ENCODE measurements at places on chromosomes 3 and 15. TPM values are rescaled to one million over a fixed set of nuclear protein-coding genes. Genes with fewer than 3 reads are reported as not detected.

The SYNPR gene
- total RNA-seq, result 21.0 TPM

The GOLGA8N gene
- 16.3 TPM for total RNA-seq

The MAP2K5 gene
- 15.2 TPM for total RNA-seq

The SCAANT1 gene
- not detected for total RNA-seq

The RBP2 gene
- not detected for total RNA-seq

The OIP5 gene
- total RNA-seq, result 4.6 TPM

The CIDEC gene
- not detected for total RNA-seq

The CHAC1 gene
- 2.5 TPM for total RNA-seq

The CCRL2 gene
- 1.7 TPM for total RNA-seq

The MUSTN1 gene
- 12.0 TPM for total RNA-seq

The PLA2G4F gene
- 0.99 TPM for total RNA-seq

The CCR8 gene
- not detected for total RNA-seq

The PIK3CA gene
- 59.6 TPM for total RNA-seq

The MKRN2 gene
- total RNA-seq, result 51.4 TPM

The CLDN1 gene
- total RNA-seq, result 9.4 TPM

The RASGRP1 gene
- total RNA-seq, result 16.3 TPM

The TGM5 gene
- total RNA-seq, result 0.38 TPM

The ADCY5 gene
- total RNA-seq, result 11.8 TPM

The TMEM45A gene
- total RNA-seq, result 16.9 TPM

The MST1R gene
- total RNA-seq, result 1.8 TPM

The GUCA1C gene
- total RNA-seq, result 14.0 TPM

The FOXB1 gene
- total RNA-seq, result not detected

The PIERCE2 gene
- 1.8 TPM for total RNA-seq

The GOLGA8J gene
- total RNA-seq, result 0.33 TPM

The CD200R1 gene
- 2.0 TPM for total RNA-seq

The TRPM1 gene
- total RNA-seq, result 52.6 TPM

The KLHL18 gene
- total RNA-seq, result 44.2 TPM

The TM4SF18 gene
- 13.9 TPM for total RNA-seq

The CMTM8 gene
- total RNA-seq, result 3.4 TPM

The ERC2 gene
- 24.2 TPM for total RNA-seq

The TIPIN gene
- 23.7 TPM for total RNA-seq

The CCR3 gene
- not detected for total RNA-seq

All from camera-type eye (tissue), 1 donor.